Aorta (tissue), 5 donors: ENCODE measurements at places on chromosomes 16 and 17. TPM values are rescaled to one million over a fixed set of nuclear protein-coding genes. Genes with fewer than 3 reads are reported as not detected.

DRC3 gene
- 2.0 TPM for total RNA-seq

PPY gene
- total RNA-seq = not detected

FSCN2 gene
- total RNA-seq = 3.1 TPM

ITGA2B gene
- total RNA-seq = 3.4 TPM

MT1A gene
- 82.2 TPM for total RNA-seq

SNX20 gene
- 5.0 TPM for total RNA-seq

HAS3 gene
- total RNA-seq = 0.68 TPM

XYLT2 gene
- 22.2 TPM for total RNA-seq

FN3K gene
- 10.8 TPM for total RNA-seq

FBXW10 gene
- total RNA-seq = not detected

ZSCAN10 gene
- not detected for total RNA-seq

COX6A2 gene
- 3.0 TPM for total RNA-seq

CPNE7 gene
- total RNA-seq = 0.13 TPM

GRAP gene
- 6.3 TPM for total RNA-seq

KRTAP4-4 gene
- total RNA-seq = not detected

PRSS27 gene
- total RNA-seq = 2.2 TPM

HASPIN gene
- total RNA-seq = 0.27 TPM

LGALS9B gene
- total RNA-seq = not detected

CCDC78 gene
- 1.7 TPM for total RNA-seq

SMTNL2 gene
- 1.7 TPM for total RNA-seq

IGSF6 gene
- total RNA-seq = 4.4 TPM

KRTAP1-1 gene
- not detected for total RNA-seq

CHST6 gene
- 6.0 TPM for total RNA-seq

STUB1 gene
- 67.4 TPM for total RNA-seq

TBX2 gene
- 28.9 TPM for total RNA-seq

POLR2C gene
- 43.8 TPM for total RNA-seq

PNPO gene
- total RNA-seq = 14.3 TPM

SPATA22 gene
- not detected for total RNA-seq

TSPOAP1 gene
- total RNA-seq = 9.0 TPM

ADAP2 gene
- 21.9 TPM for total RNA-seq

CCL16 gene
- 1.1 TPM for total RNA-seq

WFDC1 gene
- total RNA-seq = 11.8 TPM

ALOX12 gene
- total RNA-seq = not detected

HIC1 gene
- total RNA-seq = 27.2 TPM

HIGD1B gene
- 1.3 TPM for total RNA-seq

KRTAP4-1 gene
- not detected for total RNA-seq

C1QBP gene
- total RNA-seq = 51.8 TPM

RPL19 gene
- total RNA-seq = 1,206 TPM

KRTAP9-8 gene
- not detected for total RNA-seq

TMEM92 gene
- 0.94 TPM for total RNA-seq

KRTAP1-3 gene
- not detected for total RNA-seq

ITGB3 gene
- 79.5 TPM for total RNA-seq

CSF3 gene
- 0.39 TPM for total RNA-seq

PRRT2 gene
- total RNA-seq = 30.6 TPM

TMEM204 gene
- total RNA-seq = 52.1 TPM

KIF19 gene
- total RNA-seq = 4.4 TPM

MRPL58 gene
- total RNA-seq = 17.4 TPM

MC1R gene
- 10.2 TPM for total RNA-seq

CCL7 gene
- total RNA-seq = not detected
